CD4-positive, alpha-beta T cell treated with Interleukin-2 at 100 ng/mL for 4 hours (primary cell): ENCODE measurements at places on chromosomes 4 and X.

- DNase-seq, result no peak
Observed at GRCh38 chr4:111788099-111788498, 357.2 kb upstream of the FAM241A start.

DNA sequence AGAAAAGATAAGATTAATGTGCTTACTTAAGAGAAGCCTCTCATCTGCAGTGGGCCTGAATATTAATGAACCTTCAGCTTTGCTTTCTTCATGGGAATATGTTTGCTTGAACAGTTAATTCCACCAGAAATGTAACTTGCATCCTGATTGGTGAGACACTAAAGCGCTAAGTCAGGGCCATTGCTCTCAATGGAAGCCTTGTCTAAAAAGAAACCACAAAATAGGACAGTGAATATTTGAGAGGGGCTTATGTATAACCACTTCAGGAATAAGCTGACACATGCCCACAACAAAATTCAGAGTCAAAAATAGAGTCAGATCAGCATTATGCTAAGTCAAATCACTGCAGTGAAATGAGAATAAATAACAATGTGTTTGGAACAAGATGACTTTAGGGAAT is 1125.8 kb downstream of the STIM2 start:
- no peak for DNase-seq

DNA sequence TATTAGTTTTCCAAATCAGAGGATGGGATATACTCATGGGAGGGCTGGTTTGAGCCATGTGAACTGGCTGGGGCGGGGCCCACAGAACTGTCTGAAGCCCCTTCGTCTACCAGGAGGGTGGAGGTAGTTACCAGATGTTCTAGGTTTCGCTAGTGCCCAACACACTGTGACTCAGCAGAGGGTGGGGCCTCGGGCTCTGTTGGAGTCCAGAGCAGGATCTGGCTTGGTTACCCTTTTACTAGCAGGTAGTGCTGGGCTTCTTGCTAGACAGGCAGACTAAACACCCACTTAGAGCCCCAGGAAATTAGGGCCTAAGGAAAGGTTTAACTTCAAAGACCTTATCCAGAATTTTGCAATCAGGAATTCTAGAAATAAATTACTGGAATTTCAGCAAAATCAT is 56.2 kb upstream of the CHRDL1 start:
- no peak for DNase-seq

DNA sequence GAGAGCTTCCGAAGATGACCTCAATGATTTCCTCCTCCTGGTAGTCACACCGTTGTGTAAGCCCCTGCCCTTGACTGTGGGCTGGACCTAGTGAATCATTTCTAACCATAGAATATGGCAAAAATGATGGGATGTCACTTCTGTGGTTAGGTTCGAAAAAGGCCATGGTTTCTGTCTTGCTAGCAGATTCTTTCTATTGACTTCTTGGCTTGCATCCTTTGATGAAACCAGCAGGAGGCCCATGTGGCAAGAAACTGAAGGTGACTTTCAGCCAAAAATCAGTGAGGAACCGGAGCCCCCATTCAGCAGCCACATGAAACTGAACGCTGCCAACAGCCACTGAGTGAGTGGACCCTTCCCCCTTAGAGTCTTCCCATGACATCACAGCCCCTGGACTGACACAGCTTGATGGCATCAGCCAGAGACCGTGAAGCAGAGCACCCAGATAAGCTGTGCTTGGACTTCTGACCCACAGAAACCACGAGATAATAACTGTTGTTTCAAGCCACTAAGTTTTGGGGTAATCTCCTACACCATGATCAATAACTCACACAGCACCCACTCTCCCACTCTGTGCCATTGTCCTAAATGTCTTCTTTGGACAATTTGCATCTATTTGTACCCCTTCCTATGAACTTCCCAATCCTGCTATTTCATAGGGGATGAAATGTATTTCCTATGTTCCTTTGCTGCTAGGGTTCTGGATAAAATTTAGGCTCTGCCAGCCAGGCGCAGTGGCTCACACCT is 148.0 kb upstream of the STX18 start:
- no peak for DNase-seq

GRCh38 chrX:39377157-39377556 is 575.9 kb downstream of the MID1IP1 start:
- no peak for DNase-seq

DNA sequence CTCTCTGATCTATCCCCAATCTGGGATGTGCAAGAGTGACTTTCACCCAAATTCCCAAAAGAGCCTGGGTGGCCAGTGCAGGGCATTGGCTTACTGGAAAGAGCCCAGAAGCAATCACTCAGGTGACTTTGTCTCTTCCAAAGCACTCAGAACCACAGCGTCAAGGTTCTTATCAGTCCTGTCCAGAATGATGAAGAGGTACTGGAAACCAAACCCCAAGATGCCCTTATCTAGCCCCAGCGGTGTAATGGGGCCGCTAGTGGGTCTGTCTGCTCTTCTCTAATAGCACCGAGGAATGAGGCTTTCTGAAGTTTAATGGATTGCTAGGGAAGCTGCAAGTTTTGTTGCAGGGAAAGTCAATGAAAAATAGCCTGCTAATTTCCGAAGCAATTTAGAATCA is 21.6 kb downstream of the CLNK start:
- no peak for DNase-seq

DNA sequence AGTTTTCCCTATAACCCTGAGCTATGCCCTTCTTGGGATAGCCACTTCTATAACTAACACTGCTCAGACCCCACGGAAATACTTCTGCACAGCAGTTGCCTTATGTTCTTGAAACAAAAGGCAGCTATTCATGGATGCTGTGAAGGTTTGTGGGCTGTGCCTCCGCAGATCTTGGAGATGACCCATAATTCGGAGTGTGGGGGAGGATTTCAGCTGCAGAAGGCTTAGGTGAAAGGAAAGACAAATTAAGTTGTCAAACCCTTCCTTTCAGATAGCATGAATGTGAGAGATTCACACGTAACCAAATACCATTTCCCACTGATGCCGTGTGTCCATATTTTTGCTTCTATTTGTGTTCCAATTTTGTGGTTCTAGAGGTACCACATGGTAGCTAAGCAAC is 38.1 kb upstream of the NYX start:
- DNase-seq, result no peak

GRCh38 chrX:123755107-123755506 is 22.3 kb upstream of the THOC2 start:
- DNase-seq, result no peak

DNA sequence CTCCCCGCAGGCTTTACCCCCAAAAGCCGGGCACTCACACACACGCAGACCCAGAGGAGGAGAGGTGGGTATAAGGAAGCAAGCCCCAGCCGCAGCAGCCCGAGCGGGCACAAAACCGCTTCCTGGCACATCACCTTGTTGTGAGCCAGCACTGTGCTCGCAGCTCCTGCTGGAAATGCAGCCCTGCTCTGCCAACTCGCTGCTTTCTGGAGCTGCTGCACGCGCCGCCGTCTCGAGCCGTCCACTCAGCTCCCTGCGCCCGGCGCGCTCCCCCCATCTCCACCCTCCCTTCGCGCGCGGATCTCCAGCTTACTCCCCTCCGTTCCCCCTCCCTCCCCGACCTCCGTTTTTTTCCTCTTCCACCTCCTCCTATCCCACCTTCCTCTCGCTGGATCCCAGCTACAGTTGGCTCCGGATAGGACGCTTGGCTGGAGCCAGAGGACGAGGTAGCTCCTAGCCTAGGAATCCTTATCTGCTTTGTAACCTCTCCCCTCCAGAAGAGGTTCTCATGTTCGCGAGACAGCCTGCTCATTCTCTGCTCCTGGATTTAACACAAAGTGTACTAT is at the start of gene SPOCK3:
TSS of gene SPOCK3 (minus strand) at position 179 of the 566 bp plus-strand sequence.
- no peak for DNase-seq

GRCh38 chrX:28609917-28610613 is 22.8 kb downstream of the IL1RAPL1 start:
- no peak for DNase-seq

DNA sequence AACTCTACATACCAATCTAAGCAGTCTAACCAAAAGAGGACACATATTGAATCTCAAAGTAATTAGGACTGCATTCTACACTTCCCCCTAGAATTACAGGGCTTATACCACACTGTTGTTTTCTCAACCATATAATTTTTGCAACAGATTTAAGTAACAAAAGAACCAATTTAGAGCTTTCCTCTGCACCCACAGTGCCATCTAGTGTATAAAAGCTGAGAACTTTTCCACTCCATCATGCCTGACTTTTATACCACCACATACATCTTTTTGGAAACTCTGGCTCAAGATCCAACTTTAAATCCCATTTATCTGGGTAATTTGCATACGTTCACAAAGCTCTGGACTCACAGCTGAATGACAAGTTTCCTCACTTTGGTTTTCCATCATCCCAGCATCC is 99.5 kb downstream of the EFHC2 start:
- DNase-seq, result peak; percentile 36
